ENCODE measurements at places on chromosomes 5 and 9.

DNA sequence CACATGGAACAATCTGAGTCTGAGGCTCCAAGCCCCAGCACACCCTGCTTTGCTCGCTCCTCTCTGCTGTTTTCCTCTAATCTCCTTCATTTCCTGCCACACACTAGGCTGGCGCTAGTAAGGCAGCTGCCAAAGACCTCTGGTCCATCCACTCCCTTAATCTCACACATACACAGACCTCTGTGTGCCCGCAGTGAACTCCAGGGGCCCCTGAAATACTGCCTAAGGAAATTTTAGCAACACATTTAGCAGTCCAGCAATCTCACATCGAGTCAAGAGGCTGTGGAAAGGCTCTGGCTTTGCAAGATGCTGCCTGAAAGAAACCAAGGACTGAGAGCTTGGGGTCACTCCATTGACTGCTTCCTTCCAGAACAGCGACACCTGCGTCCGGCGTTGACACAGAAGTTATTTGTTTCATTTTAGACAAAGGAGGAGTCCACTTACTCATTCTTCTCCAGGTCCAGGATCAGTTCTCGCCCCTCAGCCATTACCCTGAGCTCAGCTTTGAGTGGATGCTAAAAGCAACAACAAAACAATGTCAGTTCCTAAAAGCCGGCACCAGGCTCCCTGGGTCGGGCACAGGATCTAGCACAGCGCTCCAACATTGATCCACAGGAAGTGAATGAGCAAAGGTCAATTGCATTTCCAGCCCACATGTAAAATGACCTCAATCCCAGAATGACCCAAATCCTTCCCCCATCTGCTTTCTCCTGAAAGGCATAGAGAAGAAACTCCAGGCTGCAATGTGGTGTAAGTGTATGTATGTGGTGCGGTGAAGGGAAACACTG, 11.5 kb downstream of the ADAM19 start:
- DNase-seq = no peak

DNA sequence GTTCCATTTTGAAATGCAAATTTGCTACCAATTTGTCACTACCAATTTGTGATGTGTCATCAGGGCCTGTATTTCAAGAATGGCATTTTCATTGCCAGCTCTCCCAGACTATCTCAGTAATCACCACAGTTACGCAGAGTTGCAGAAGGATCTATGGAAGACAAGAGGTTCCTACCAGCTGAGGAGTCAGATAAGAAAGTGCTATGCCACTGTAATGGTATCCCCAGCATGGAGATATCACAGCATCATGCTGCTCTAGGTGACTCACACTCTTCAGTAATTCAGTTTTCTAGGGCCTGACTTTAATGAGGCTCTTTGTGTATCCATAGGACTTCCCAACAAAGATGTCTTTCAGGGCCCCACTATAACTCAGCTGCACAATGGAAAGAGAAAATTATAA, 490.3 kb downstream of the ARHGEF28 start:
- no peak for DNase-seq

GRCh38 chr9:117706421-117707116, 2.4 kb downstream of the TLR4 start:
- DNase-seq = no peak

DNA sequence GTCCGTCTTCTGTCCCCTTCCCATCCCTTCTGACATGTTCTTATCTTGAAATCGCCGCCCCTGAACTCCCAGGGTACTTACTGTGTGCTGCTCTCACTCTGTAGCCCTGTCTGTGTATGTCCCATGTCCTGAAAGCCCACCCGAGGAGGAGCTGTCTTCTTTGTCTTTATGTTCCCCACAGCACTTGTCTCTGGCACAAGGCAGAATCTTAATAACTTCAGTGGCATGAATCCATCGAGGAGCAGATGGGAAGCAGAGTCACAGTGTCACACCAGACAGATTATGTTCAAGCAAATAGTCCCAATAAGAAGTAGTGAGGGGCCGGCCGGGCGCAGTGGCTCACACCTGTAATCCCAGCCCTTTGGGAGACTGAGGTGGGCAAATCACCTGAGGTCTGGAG, 29.7 kb upstream of the LTC4S start:
- no peak for DNase-seq

DNA sequence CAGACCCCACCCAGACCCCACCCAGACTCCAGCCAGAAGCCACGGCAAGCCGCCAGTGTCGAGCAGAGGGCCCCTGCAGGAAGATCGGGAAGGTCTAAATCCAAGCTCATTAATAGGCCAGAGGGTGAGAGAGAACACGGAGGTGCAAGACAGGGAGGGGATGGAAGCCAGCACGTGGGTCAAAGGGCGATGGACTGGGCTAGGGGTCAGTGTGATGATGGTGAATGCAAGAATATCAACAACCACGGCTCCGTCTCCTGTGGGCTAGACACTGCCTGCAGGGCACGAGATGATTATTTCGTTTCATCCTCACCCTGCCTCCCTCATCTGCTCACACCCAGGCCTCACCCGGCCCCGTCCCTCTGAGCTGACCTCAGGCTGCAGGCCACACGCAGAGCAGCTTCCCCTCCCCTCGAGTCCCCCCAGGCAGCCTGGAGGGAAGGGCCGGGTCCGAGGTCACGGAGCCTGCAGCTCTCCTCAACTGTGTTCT, 122.0 kb downstream of the COL23A1 start:
- no peak for DNase-seq

GRCh38 chr5:112306956-112307355, 112.1 kb downstream of the EPB41L4A start:
- no peak for DNase-seq

- DNase-seq = no peak
Measured at GRCh38 chr5:172102913-172103626, 85.0 kb downstream of the STK10 start.

GRCh38 chr9:107734256-107735013, 244.9 kb upstream of the KLF4 start:
- no peak for DNase-seq

DNA sequence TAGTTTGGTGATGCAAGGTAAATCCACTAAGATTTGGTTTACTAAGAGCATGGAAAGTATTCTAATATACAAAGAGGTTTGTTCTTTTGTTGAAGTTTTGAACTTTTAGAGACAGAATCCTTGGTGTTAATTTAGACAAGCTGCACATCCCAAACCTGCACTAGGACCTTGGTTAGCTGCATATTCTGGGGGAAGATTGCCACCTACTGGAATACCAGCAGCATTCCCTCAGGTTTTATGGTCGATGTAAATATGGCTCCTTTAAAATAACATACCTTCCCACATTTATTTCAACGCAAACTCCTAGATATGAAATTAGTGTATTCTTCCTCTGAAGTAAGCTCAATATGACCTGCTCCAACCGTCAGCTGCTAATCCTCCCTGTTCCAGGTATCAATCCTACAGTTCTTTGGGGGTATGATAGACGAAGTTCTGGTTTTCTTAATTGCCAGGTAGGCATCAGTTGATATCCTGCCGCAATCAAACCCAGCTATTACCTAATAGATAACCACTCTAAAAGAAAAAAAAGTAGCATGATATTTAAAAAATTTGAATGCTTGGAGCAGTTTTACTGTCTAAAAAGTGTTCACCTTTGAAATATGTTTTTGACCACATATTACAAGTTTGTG, 624.1 kb downstream of the ISL1 start:
- no peak for DNase-seq

DNA sequence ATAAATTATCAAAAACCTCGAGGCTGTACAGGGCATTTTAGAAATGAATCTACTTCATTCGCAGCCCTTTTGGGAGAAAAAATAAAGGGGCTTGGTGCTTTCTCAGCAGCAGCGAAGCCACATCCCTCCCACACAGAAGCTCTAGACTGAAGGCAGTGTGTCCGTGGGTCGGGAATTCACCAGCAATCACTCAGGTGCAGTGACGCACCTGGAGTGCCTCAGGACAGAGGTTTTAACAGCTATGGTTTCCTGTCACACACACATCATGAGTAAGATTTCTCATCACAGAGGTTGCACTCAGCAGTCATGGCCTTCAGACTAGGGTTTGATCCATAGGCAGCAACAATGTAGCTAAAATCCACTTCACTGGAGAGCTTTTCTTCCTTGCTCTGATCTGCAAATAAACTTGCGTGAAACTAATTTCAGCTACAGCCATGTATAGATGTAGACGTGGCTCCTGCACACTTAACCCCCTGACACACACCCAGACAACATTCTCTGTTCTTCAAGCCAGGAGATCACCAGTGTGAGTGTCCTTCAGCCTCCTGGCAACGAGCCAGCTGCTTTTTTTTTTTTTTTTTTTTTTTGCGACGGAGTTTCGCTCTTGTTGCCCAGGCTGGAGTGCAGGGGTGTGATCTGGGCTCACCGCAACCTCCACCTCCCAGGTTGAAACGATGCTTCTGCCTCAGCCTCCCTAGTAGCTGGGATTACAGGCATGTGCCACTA, 34.8 kb downstream of the DYNC2I2 start:
- DNase-seq = no peak

- no peak for DNase-seq
Measured at GRCh38 chr5:15353086-15353645, 146.8 kb upstream of the FBXL7 start.

DNA sequence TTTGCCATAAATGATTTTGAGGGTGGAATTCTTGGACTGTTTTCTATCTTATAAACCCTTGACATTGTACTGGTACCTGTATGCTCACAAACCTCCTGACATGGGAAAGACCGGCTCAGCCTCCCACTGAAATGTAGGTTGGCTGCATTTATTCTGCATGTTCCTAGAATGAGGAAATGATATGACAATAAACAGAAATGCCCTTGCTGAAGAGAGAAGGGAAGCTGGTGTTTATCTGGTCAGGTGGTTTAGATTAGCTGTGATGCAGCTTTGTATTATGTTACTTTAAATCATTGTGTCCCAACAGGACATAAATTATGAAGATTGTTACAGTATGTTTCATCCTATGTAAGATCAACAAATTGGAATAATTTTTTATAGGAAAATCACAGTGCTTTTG, 23.1 kb upstream of the CATSPER3 start:
- no peak for DNase-seq

DNA sequence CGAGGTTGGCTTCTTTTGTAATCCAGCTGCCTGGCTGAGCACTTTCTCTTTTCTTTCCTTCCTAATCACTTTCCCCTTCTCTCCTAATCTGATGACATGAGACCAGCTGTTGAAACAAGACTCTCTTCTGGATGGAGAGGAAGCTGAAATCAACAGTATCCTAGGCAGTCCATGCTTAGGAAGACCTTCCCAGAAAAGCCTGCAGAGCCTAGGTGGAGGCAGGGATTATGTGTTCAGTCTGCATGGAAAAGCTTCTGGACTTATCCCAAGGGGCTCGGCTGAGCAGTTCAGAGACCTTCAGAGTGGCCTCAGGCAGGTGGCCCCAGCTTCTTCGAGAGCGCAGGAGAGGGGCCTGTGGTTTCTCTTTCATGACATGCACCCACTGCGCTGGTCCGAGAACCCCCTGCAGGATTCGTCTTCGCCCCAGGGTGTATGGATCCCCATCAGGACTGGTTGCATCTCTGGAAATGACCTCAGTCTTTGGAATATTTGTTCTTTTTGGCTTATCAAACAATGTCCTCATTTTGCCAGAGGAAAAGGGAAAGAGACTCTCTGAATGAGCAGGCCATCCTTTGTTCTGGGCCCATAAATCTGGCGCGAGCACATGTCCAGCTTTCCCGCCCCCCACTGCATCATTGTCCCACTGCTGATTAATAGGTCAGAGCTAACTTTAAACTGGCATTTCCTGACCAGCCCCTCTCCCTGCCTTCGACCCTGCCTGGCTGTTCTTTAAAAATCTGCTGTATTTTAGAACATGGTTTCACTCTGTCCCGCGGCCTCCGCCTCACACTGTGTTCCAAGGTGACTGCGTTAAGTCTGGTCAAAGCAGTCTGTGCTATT, 177.9 kb upstream of the KLF4 start:
- DNase-seq = no peak

DNA sequence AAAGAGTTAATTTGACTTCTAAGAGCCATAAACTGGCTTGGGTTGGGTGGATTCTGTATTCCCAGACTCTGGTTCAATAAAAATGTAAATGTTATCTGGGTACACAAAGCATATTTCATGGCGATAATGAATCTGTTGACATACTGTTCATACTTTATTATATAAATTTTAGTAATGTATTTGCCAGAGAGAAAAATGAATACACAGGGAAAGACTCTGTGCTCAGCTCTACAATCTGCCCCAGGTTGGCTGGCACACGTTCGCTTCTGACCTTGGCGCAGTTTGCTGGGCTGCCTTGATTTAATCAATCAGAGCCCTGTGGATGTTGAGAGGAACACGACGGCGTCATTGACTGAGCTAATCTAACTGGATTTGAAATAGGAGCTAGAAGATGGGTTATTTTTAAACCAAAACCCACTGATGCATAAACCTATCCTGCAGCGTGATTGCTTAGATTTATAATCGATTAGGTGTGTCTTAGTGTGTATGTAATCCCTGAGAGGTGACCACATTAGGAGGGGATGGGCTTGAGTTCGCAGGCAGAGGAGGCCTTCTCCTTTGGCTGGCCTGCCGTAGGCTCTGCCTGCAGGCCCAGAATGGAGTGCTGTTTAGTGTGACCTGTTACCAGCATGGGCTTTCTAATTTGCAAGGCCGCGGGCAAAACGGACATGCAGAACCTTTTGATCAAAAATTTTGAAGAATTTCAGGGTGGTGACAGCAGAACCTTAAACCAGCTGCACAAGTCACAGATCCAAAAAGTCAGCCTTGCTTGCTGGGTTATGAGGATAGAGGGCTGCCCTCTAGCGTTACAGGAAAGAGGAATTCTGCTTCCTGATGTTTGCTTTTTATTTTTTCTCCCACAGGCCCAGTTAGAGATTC, 3.9 kb upstream of the ADCY2 start:
- DNase-seq = no peak

GRCh38 chr9:123686131-123686828, 243.6 kb downstream of the DENND1A start:
- no peak for DNase-seq

DNA sequence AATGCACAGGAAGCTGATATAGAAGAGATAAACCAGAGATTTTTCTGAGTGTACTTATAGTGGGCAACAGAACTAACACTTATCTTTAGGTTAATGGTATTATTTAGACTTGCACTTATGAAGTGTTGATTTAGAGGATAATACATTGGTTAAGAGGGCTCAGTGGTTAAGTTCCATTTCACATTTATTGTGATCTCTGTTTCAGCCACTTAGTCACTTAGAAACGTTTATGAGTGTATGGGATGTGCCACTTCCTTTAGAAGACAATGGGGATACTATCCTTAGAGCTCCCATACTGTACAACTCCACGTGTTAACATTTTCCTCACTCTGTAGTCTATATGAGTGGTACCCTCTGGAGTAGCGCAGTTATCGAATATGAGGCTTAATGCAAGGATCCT, 57.5 kb downstream of the PIP5K1B start:
- no peak for DNase-seq

DNA sequence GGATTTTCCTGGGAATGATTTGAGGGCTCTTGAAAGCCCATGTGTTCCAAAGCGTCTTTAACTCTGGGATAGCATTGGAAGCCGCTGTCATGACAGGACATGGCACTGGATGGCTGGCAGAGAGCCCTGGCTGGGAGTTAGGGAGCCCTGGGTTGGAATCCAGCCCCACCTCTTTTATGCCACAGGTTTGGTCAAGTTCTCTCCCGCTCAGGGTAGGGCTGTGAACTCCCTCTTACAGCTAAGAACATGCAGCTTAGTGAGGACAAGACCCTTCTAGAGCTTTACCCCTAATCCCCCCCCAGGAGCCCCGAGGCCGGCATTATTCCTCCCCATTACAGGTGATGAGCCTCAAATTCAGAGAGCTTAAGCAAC, 37.2 kb downstream of the OLFML2A start:
- no peak for DNase-seq

- DNase-seq = no peak
Measured at GRCh38 chr5:127746756-127747155, 43.6 kb downstream of the CCDC192 start.
